ENCODE measurements at places on chromosomes 2 and 18.
A peak's percentile ranks its signal among the peaks of the same experiment; 100 is the strongest.

DNA sequence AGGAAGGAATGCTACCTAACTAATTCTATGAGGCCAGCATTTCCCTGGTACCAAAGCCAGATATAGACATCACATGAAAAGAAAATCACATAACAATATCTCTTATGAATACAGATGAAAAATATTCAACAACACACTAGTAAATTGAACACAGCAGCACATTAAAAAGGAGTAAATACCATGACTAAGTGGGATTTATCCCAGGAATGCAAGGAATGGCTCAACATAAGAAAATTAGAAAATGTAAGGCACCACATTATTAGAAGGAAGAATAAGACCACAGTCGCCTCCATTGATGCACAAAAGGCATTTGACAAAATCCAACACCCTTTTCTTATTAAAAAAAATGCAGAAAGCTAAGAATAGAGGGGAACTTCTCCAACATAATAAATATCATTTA, 133.9 kb downstream of the TTC32 start:
- DNase-seq: no peak

DNA sequence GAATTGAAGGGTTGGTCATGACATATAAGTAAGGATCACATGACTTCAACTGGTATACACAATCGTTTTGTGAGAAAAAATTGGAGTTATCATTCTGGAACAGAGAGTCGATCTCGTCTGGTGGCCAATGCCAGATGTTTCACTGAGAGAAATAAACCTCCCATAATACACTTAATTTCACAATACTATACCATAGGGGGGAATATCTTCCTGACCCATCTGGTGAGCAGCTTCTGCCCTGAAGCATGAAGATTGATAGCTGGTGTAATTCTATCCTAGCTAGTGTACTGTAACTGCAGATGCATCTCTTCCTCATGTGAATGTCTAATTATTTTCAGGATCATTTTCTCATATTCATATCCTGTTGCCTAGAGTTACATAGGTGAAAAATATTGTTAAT, 15.7 kb upstream of the CDH7 start:
- peak; percentile 93 for DNase-seq

DNA sequence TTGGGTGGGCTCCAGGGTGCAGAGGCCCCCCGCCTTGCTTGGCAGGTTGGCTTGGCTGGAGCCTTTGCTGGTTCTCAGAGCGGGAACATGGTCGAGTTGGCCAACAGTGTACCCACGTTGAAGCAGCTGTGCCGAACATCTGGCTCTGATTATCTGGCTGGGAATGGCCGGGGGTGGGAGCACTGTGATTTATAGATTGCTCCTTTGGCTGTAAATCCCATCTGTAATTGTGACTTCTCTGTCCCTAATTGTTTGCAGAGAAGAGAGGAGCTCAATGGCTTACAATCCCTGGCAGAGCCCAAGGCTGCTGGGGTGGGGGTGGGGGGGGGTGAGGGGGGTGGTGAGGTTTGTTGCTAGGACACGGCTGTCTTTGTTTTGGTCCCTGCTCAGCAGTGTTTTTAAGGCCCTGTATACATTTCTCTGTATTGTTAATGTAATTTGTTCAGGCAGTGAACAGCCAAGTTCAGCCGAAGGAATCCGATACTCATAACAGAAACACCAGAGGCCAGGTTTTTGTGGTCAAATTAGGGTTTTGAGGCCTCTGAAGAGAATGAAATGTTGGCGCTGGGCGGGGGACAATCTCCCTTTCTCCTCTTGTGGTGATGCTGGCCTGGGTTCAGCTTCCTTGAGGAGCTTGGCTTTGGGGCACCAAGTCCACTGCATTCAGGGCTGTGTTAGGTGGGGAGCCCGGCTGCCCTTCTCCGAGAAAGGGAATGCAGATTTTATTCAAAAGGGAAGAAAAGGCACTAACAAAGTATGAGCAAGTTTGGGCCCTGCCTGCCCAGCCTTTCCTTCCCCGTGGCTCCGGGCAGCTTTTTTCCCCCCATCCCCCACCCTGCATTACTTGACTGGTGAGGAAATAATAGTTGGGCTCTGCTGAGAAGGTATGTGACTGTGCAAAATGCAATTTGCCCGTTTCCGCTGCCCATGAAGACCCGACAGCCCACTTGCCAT, 82.5 kb downstream of the TCF7L1 start:
- DNase-seq: no peak

GRCh38 chr2:17544256-17544655, 3.8 kb downstream of the VSNL1 start:
- DNase-seq: peak; percentile 4

- no peak for DNase-seq
Measured at GRCh38 chr2:240289701-240290431, 145.6 kb upstream of the GPC1 start.

DNA sequence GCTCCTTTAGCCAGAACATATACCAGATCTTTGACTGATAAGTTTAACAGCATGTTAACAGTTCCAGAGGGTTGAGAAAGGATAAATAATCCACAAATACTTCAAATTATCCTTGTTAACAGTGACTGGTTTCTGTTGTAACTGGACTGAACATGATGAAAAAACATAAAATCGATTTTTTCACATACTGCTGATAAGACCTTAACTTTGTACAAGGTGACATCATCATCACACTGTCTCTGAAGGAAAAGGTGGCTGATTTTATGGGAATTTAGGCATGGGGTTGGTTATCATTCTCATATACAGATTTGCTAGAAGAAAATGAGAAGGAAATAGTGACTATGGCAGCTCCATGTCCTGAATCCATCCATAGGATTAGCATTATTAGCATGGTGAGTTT, 36.1 kb downstream of the OTX1 start:
- no peak for DNase-seq
